ENCODE measurements at places on chromosomes 13 and 19. TPM values are rescaled to one million over a fixed set of nuclear protein-coding genes. Genes with fewer than 3 reads are reported as not detected.

- no peaks in the 10 kb centered on the region for H3K4me1 ChIP-seq
- H3K27ac ChIP-seq, result no peak overlapping the region
- H3K27me3 ChIP-seq, result peaks cover 2% of the 10 kb centered on the region
- H3K36me3 ChIP-seq, result no peaks in the 10 kb centered on the region
- DNase-seq, result no peak
- no peak overlapping the region for H3K4me3 ChIP-seq
These were observed 389.9 kb downstream of the RFC3 start for GRCh38 chr13:34207872-34208271.

Gene TEX29
- total RNA-seq, result 0.54 TPM

DNA sequence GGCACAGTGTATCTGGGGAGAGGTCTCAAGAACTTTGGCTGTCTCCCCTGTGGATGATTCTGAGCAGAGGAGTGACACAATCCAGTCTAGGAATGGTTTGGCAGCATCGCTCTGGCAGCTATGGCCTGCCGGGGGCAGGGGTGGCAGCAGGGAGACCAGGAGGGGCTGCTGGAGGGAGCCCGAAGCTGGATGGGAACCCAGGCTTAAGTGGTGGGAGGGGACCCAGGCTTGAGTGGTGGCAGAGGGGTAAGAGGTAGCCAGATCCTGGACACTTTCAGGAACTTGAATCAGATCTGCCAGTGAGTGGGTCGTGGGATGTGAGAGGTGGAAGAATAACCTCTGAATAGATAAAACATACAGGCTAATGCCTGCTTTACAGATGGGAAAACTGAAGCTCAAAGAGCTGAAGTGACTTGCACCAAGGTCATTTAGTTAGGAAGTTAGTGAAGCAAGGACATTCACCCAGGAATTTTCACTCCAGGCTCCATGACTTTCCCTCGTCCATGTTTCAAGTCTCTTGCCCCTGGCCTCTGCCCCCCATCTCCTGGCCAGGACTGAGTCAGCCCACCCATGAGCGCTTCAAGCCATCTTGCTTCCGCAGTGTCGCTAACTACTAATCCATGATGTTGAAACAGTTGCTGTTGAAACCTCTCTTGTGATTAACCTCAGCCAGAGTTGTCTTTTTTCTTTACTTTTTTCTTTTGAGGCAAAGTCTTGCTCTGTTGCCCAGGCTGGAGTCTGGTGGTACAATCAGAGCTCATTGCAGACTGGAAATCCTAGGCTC is 29.9 kb upstream of the C1QTNF9 start:
- H3K36me3 ChIP-seq, result peaks cover 3% of the 10 kb centered on the region
- H3K27me3 ChIP-seq, result peaks cover 6% of the 10 kb centered on the region
- no peak for DNase-seq

GRCh38 chr13:90690458-90691080 is 656.9 kb upstream of the MIR17HG start:
- H3K4me3 ChIP-seq, result no peak overlapping the region
- no peaks in the 10 kb centered on the region for H3K36me3 ChIP-seq
- DNase-seq, result no peak
- no peak overlapping the region for H3K27ac ChIP-seq
- no peaks in the 10 kb centered on the region for H3K4me1 ChIP-seq
- H3K27me3 ChIP-seq, result no peaks in the 10 kb centered on the region

Data from endothelial cell (in vitro differentiated cells).